ENCODE measurements at places on chromosomes 11 and 22. TPM values are rescaled to one million over a fixed set of nuclear protein-coding genes. Genes with fewer than 3 reads are reported as not detected.

The TRIM3 gene
- total RNA-seq: 42.2 TPM

The ASCL2 gene
- total RNA-seq: not detected

The MYOD1 gene
- not detected for total RNA-seq

The MUC5AC gene
- total RNA-seq: not detected

The PHETA2 gene
- total RNA-seq: 20.0 TPM

The DSCAML1 gene
- total RNA-seq: under 0.01 TPM

The MS4A15 gene
- not detected for total RNA-seq

The SLC25A18 gene
- not detected for total RNA-seq

Measured in bronchial smooth muscle cell (primary cell).